ENCODE measurements at places on chromosomes 4 and X.

GRCh38 chrX:129531132-129531531, 7.8 kb upstream of the SMARCA1 start:
- DNase-seq: no peak

- DNase-seq: no peak
These were observed 19.0 kb downstream of the SMS start for GRCh38 chrX:21959362-21960051.

DNA sequence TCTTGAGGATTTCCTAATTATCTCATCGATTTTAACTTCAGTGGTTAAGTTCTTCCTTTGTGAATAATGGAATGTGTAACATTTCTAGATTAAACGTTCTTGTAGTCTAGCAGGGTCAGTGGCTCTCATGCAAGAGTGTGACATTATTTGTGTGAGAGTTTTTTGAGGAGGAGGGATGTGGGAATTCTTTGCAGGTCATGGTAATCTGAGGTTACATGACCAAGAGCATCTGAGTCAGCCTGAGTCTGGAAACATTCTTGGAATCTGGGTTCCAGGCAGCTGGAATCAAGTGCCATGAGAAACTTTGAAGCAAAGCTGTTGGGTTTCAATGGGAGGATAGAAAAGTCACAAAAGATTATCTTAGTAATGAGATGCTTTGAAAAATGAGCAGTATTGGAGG, 49.5 kb downstream of the GK start:
- DNase-seq: no peak

- DNase-seq: no peak
These were observed 371.7 kb downstream of the AFF2 start for GRCh38 chrX:148872161-148872535.

GRCh38 chrX:47242321-47242720, 9.5 kb downstream of the USP11 start:
- DNase-seq: no peak

All from T-helper 22 cell (primary cell).